ENCODE measurements at places on chromosomes 1 and 21.

DNA sequence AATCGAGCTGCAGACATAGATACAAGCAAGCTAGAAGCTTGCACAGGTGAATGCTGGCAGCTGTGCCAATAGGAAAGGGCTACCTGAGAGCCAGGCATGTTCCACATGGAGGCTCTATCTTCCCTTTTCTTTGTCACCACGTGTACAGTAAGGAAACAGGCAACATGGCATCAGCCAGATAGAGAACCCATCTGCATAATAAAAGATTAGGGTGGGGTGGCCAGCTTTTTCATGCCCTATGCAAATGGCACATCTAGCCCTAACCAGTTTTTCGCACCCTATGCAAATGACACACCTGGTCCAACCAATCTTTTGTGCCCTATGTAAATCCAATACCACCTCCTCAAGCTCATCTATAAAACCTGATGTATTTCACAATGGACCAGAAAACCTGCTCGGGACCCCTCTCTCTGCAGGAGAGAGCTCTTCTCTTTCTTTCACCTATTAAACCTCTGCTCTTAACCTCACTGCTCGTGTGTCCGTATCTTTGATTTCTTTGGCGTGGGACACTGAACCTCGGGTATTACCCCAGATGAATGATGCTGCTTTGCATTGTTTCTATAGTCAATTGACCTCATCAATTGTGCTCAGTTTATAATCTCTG is 93.9 kb downstream of the SLC30A10 start:
- no peak overlapping the region for H3K4me3 ChIP-seq
- no peaks in the 10 kb centered on the region for H3K4me1 ChIP-seq
- DNase-seq = no peak
- no peaks in the 10 kb centered on the region for H3K27me3 ChIP-seq
- no peak overlapping the region for H3K27ac ChIP-seq
- no peaks in the 10 kb centered on the region for H3K36me3 ChIP-seq

DNA sequence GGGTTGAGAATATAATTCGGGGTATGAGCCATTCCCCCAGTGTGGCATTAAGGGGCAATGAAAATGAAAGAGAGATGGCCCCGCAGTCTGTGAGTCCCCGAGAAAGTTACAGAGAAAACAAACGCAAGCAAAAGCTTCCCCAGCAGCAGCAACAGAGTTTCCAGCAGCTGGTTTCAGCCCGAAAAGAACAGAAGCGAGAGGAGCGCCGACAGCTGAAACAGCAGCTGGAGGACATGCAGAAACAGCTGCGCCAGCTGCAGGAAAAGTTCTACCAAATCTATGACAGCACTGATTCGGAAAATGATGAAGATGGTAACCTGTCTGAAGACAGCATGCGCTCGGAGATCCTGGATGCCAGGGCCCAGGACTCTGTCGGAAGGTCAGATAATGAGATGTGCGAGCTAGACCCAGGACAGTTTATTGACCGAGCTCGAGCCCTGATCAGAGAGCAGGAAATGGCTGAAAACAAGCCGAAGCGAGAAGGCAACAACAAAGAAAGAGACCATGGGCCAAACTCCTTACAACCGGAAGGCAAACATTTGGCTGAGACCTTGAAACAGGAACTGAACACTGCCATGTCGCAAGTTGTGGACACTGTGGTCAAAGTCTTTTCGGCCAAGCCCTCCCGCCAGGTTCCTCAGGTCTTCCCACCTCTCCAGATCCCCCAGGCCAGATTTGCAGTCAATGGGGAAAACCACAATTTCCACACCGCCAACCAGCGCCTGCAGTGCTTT is 9.4 kb downstream of the PROX1 start:
- H3K27ac ChIP-seq = peak overlapping the region; percentile 5
- no peaks in the 10 kb centered on the region for H3K36me3 ChIP-seq
- no peaks in the 10 kb centered on the region for H3K27me3 ChIP-seq
- no peak for DNase-seq

- H3K4me3 ChIP-seq = no peak overlapping the region
- DNase-seq = no peak
- H3K4me1 ChIP-seq = peaks cover 7% of the 10 kb centered on the region
- no peaks in the 10 kb centered on the region for H3K27me3 ChIP-seq
- peaks cover 56% of the 10 kb centered on the region for H3K36me3 ChIP-seq
- H3K27ac ChIP-seq = no peak overlapping the region
Observed at GRCh38 chr1:197178998-197179397, 32.5 kb upstream of the ASPM start.

DNA sequence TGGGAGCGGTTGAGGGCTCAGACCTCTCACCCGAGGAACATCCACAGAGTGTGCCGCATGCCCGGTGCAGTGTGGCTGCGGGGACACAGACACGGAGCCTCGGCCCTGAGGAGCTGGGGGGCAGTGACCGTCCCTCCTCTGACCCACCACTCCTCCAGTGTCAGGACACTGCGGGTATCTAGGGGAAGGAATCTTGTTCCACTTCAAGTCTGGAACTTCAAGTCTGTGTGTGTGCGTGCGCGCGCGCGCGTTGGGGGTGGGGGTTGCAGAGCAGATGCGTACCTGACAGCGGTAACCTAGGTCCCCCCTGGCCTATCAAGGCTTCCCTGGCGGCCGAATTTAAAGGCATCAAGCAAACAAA is 17.3 kb downstream of the PCSK9 start:
- H3K27ac ChIP-seq = no peak overlapping the region
- H3K4me3 ChIP-seq = no peak overlapping the region
- H3K27me3 ChIP-seq = no peaks in the 10 kb centered on the region
- no peaks in the 10 kb centered on the region for H3K36me3 ChIP-seq
- H3K4me1 ChIP-seq = no peaks in the 10 kb centered on the region

GRCh38 chr1:11134251-11134897 is 34.7 kb upstream of the EXOSC10 start:
- peaks cover 19% of the 10 kb centered on the region for H3K36me3 ChIP-seq
- H3K27me3 ChIP-seq = no peaks in the 10 kb centered on the region
- DNase-seq = no peak
- no peaks in the 10 kb centered on the region for H3K4me1 ChIP-seq
- no peak overlapping the region for H3K4me3 ChIP-seq
- no peak overlapping the region for H3K27ac ChIP-seq

GRCh38 chr1:183052861-183053260 is 29.6 kb downstream of the LAMC1 start:
- no peaks in the 10 kb centered on the region for H3K36me3 ChIP-seq
- H3K4me3 ChIP-seq = no peak overlapping the region
- no peak overlapping the region for H3K27ac ChIP-seq
- no peak for DNase-seq
- H3K27me3 ChIP-seq = no peaks in the 10 kb centered on the region

- no peak for DNase-seq
- H3K27me3 ChIP-seq = no peaks in the 10 kb centered on the region
- no peaks in the 10 kb centered on the region for H3K36me3 ChIP-seq
- no peak overlapping the region for H3K4me3 ChIP-seq
- peaks cover 7% of the 10 kb centered on the region for H3K4me1 ChIP-seq
Observed at GRCh38 chr1:207188901-207189300, 84.9 kb downstream of the C4BPA start.

- no peaks in the 10 kb centered on the region for H3K4me1 ChIP-seq
- no peaks in the 10 kb centered on the region for H3K27me3 ChIP-seq
- H3K36me3 ChIP-seq = peaks cover 38% of the 10 kb centered on the region
- H3K4me3 ChIP-seq = no peak overlapping the region
Observed at GRCh38 chr1:156233426-156234127, 8.4 kb upstream of the BGLAP start.

DNA sequence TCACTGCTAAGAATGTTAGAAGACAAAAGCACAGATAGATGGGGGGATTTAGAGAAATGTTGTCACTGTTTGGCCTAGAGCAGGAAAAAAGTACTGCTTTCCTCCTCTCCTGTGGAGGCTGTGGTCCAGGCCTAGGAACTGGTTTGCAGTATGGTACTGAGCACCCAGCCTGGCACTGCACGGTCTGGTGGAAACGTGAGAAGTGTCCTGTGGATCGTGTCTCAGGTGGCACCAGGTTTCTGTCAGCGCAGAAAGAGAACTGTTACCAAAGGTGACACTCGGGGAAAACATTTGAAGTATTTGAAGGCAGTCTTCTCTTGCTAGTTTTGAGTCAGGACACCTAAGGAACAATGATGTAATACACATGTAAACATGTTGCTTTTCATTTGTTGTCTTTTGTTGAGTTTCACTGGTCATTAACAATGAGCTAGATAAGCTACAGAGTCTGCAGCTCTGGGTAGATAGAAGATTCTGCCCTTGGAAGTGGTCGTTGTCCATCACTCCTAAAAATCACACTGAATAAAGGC is 63.0 kb downstream of the B3GALNT2 start:
- H3K4me3 ChIP-seq = no peak overlapping the region
- DNase-seq = no peak
- no peak overlapping the region for H3K27ac ChIP-seq

GRCh38 chr1:1398677-1399186 is 403 bp downstream of the CCNL2 start:
- H3K4me3 ChIP-seq = peak overlapping the region; percentile 96
- peaks cover 25% of the 10 kb centered on the region for H3K4me1 ChIP-seq
- DNase-seq = no peak
- no peaks in the 10 kb centered on the region for H3K27me3 ChIP-seq
- peak overlapping the region; percentile 93 for H3K27ac ChIP-seq
